ENCODE measurements at places on chromosomes 12 and 14. TPM values are rescaled to one million over a fixed set of nuclear protein-coding genes. Genes with fewer than 3 reads are reported as not detected.

RNU4-1 gene
- polyA plus RNA-seq = not detected

CMTM5 gene
- polyA plus RNA-seq = 0.27 TPM

AHNAK2 gene
- polyA plus RNA-seq = not detected

EFS gene
- not detected for polyA plus RNA-seq

SYNDIG1L gene
- polyA plus RNA-seq = not detected

NUAK1 gene
- polyA plus RNA-seq = 2.7 TPM

TMEM119 gene
- not detected for polyA plus RNA-seq

DEPDC4 gene
- 0.29 TPM for polyA plus RNA-seq

DNAI7 gene
- 0.21 TPM for polyA plus RNA-seq

RTL1 gene
- polyA plus RNA-seq = not detected

KRT77 gene
- polyA plus RNA-seq = not detected

BRF1 gene
- polyA plus RNA-seq = 11.0 TPM

CLEC4A gene
- polyA plus RNA-seq = 10.5 TPM

PTGER2 gene
- 250 TPM for polyA plus RNA-seq

SLCO1B1 gene
- polyA plus RNA-seq = not detected

KRT75 gene
- not detected for polyA plus RNA-seq

MANSC4 gene
- polyA plus RNA-seq = not detected

GDF3 gene
- not detected for polyA plus RNA-seq

KIF26A gene
- not detected for polyA plus RNA-seq

SMCO2 gene
- polyA plus RNA-seq = not detected

PFDN5 gene
- polyA plus RNA-seq = 1,850 TPM

CHGA gene
- polyA plus RNA-seq = not detected

LIN7A gene
- not detected for polyA plus RNA-seq

APOF gene
- polyA plus RNA-seq = not detected

CFL2 gene
- polyA plus RNA-seq = 16.1 TPM

SOCS4 gene
- 1.1 TPM for polyA plus RNA-seq

SLC7A8 gene
- not detected for polyA plus RNA-seq

JAG2 gene
- 0.17 TPM for polyA plus RNA-seq
